ACHN (cell line): ENCODE measurements at places on chromosomes 2 and 18.

GRCh38 chr2:10532638-10533101 lies 84.5 kb upstream of the ODC1 start:
- DNase-seq = no peak

- DNase-seq = no peak
These were observed 257.9 kb downstream of the THSD7B start for GRCh38 chr2:137023205-137023604.

DNA sequence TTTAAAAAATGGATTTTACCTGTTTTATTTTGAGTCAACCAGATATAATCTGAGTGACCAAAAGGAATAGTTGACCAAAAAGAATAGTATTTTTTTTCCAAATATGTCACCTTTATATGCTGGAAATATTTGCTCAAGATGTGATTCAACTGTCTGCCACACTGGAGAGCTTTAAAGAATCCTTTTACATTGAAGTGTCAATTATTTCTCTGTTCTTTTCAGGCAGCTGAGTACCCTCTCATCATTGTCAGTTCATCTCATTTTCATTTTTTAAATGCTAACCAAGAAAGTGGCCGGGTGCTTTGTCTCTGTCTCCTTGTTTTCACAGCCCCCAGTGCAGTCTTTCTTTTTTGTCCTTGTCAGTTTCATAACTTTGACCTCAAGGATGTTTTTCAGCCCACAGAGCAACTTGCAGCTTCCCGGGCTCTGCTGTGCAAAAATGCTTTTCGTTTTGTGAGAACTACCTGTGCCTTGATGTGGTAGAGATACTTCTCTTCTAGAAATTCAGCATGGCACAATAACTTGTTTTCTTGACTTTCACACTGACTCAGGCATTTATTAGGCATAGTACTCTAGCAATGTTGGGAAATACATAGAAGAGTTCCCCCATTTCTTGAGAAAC lies 23.4 kb upstream of the CERS6 start:
- no peak for DNase-seq

GRCh38 chr2:118826093-118826492 lies 21.4 kb downstream of the EN1 start:
- no peak for DNase-seq

- peak; percentile 55 for DNase-seq
These were observed 68.0 kb downstream of the DAW1 start for GRCh38 chr2:227939271-227940027.

DNA sequence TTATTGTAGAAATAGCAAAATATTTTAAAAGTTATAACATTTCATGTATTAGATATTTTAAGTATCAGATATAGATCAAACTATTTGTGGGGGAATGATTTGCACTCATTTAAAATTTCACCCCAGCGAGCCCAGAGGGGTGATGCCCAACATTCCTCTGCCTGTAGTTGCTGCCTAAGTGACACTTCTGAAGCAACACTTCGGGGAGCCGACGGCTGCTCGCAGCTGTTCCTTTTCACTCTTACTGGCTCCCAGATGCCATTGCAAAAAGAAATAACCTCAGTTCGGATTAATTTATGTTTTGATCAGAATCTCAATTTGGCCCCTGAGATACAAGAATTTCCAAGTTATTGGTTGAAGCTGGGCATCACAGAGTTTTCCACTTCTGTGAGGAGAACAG lies 603.8 kb downstream of the PLCL1 start:
- no peak for DNase-seq

- DNase-seq = no peak
These were observed 680 bp downstream of the ASNSD1 start for GRCh38 chr2:189661957-189662321.
